HAP-1 (cell line): ENCODE measurements at places on chromosomes 12 and 14.

DNA sequence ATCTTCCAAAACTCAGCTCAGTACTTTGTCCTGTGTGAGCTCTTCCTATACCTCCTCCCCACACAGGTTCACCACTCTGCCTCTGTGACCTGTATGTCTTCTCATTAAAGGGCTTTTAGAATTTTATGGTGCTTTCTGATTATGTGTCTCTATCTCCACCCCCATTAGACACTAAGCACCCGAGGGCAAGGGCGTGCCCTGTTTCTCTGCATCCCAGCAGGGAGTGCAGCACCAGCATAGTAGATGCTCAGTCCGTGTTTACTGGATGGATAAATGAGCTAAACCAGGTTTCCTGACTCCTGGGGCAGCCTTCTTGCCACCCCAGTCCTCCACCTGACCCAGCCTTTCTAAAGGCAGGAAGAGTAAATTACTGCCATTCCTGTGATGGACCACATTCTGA lies 333.8 kb downstream of the CACNA1C start:
- DNase-seq: no peak

- peak; percentile 54 for DNase-seq
These were observed 735 bp upstream of the OTX2 start for GRCh38 chr14:56810836-56811592.

DNA sequence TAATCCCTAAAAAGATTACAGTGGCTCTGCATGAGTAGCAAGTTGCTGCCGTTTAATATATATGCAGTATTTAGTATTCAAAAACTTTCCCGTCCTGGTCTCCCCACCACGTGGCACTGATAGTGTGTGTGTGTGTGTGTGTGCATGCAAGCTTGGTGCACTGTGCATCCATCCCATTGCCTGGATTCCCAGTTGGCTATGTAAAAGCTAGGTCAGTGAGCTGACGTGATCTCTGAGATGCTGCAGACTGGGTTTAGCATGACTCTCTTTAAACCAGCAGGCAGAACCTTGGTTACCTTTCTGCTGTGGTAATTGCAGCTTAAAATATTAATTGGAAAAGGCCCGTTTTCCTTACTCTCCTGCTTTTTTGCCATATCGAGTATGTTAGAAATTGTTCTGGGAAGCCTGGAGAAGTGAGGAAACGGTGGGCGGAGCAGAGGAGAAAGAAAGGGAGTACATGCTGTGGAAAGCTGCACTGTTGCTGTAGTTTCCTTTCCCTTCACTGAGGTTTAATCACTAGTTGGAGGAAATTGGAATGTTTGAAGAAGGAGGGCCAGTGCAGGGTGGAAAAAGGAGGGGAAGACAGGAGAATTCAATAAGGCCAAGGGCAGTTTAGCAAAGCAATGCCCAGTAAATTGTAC lies 4.0 kb upstream of the CNTN1 start:
- DNase-seq: no peak

- no peak for DNase-seq
These were observed 673 bp upstream of the TTC9 start for GRCh38 chr14:70640938-70641547.

- no peak for DNase-seq
These were observed 59.0 kb downstream of the FAR2 start for GRCh38 chr12:29208060-29208459.

DNA sequence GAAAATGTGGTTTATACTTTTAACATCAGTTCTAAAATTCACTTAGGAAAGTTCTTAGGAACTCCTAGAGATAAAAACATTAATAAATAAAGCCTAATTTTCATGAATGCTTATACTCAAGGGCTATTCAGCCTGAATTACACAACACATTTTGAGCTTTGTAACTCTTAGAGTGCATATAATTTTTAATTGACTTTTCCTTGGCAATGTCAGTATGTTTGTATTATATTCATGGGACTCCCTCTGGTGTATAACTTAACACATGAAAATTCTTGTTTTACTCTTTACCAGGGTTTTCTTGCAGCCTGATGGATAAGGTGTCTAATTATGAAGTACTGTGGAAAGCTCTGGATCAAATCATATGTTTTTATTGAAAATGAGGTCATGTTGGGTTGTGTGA lies 150.6 kb upstream of the HMGA2 start:
- DNase-seq: no peak

- no peak for DNase-seq
These were observed 35.5 kb upstream of the LRIG3 start for GRCh38 chr12:58955849-58956248.

DNA sequence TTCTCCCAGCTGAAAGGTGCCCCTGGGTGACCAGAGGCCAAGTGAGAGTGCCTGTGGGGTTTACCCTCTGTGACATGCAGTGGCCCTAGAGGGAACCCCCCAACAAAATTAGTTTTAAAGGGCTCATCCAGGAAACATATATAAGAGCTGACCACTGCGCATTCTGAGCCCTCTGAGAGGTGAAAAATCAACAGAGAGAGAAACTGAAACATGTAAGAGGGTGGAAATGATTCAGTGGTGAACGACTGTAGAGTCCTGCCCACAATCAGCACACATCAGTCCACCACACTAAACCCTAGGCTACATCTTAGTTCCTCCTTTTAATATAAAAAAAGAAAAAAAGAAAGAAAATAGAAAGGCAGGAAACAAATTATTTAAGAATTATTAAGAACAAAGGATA lies 21.0 kb upstream of the ACSM4 start:
- no peak for DNase-seq

- DNase-seq: no peak
These were observed 31.0 kb upstream of the SLC38A1 start for GRCh38 chr12:46299851-46300250.

DNA sequence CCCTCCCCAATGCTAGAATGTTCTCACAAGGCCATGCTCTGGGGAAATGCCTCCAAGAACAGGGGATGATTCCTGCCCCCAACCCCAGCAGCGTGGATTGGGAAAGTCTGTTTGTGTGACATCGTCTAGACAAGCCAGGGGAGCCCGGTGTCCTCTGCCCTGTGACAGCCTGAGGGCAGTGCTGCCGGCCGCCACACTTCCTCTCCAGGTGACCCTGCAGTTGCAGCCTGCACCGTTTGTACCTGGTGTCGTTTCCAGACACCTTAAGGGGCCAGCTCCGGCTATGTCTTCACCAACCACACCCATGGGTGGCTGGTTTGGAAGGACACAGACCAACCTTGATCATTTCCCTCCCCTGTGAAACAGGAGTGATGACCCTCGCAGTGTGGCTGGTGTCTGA lies 372.6 kb downstream of the BCL11B start:
- no peak for DNase-seq

GRCh38 chr12:47328831-47329545 lies 249.2 kb upstream of the AMIGO2 start:
- DNase-seq: no peak

DNA sequence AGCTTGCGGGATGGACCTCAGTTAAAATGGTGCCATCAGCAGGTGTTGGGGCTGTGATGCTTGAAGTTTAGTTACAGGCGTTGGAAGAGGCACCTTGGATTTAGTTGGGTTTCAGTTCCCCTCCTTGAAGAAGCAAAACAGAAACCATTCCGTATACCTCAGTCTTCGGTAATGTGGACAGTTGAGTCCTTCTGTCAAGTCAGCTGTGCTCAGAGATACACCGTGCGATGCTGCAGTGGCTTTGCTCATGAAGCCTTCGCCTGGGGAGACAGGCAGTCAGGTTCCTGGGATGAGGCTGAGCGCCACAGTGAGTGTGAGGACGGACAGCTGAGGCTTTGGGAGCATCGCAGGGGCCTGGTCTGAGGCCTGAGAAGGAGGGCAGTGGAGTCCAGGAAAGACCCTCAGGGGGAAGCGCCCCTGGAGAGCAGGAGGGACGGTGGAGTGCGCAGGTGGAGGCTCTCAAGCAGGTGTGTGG lies 7.4 kb downstream of the RAN start:
- DNase-seq: no peak

DNA sequence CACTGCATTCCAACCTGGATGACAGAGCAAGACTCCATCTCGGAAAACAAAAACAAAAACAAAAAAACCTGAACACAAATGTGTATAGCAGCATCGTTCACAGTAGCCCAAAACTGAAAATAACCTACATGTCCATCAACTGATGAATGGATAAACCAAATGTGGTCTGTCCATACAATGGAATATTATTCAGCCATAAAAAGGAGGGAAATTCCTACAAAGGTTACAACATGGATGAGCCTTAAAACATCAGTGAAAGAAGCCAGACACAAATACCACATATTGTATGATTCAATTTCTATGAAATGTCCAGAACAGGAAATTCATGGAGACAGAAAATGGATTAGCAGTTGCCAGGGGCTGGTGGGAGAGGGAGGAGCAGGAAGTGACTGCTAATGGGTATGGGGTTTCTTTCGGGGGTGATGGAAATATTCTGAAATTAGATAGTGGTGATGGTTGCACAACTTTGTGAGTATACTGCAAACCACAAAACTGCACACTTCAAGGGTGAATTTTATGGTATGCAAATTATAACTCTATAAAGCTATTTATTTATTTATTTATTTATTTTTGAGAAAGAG lies 4.0 kb downstream of the MYL2 start:
- no peak for DNase-seq

DNA sequence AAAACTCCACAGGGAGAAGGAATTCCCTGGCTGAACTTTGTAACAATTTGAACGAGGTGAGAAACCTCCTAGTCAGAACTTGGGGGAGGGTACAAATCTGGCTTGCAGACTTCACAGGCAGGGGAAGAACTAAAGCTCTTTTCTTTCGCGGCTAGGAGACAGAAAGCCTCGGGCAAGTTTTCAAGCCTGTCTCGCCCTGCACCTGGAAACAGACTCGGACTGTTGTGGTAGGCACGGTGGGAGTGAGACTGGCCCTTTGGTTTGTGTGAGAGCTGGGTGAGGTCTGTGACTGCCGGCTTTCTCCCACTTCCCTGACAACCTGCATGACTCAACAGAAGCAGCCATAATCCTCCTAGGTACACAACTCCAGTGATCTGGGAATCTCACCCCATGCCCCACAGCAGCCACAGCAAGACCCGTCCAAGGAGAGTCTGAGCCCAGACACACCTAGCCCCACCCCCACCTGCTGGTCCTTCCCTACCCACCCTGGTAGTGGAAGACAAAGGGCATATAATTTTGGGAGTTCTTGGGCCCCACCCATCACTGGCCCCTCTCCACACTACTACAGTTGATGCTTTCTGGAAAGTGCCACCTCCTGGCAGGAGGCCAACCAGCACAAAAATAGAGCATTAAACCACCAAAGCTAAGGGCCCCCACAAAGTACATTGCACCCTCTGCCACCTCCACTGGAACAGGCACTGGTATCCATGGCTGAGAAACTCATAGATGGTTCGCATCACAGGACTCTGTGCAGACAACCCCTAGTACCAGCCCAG lies 102.7 kb upstream of the ST8SIA1 start:
- peak; percentile 12 for DNase-seq

GRCh38 chr12:108995370-108995992 lies 25.4 kb downstream of the SVOP start:
- no peak for DNase-seq

DNA sequence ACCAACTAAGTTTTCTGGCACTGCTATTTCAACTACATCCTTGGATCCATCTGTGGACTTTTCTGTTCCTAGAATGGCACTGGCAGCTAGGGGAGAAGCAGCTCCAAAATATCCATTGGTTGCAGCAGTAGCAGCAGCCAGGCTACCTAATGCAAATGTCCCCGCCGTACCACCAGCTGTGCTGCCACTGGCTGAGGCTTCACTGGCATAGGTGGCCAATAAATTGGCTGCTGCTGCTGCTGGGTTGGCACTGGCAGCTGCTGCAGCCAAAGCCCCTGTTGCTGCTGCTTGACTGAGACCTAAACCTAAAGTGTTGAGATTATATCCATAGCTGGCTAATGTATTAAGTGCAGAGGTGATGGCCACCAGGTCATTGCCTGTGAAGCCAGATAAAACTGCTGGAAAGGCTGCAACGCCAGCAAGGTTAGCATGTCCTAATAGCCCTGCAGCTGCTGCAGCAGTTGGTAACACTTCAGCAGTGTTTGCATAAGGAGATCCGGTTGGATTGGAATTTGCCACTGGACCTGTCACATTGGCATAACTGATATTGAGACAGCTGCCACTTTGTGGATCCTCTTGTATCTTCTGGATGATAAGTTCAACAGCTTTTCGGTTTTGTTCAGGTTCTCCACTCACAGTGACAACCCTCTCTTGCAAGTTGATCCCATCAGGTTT lies 149.5 kb downstream of the NOVA1 start:
- no peak for DNase-seq

DNA sequence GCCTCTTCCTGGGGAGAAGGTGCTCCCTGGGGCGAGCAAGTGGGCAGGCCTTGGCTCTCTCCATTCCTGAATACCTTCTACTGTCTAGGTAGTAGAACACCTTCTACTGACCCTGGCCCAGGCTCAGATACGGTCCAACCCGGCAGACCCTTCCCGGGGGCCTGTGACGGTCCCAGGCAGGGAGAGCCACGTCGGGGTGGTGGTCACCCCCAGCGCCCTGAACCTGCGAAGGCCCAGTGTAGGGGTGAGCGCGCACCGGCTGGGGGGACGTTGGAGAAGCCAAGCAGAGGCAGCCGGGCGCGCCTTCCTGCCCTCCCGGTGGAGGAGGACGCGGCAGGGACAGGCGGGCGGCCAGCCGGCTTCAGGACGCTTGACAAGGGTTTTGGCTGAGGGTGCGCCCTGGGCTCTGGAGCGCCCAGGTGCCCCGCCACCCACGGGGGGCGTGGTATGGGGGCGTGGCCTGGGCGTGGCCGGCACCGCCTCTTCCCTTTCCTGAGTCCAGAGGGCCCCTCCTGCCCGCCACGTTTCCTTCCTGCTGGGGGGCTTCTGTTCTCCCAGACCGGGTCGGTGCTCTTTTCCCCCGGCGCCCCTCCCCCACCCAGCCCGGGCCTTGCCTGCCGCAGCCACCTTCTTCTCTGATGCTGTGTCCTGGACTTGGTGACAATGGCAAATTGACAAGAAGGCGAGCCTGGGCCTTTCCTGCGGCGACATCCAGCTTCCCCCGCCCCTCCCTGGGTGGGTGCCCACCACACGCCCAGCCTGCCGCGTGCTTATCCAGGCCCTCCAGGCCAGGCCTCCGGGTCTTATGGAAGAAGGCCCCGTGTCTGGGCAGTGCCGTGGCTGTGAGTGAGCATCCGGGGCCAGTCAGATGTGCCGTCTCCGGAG lies 24.5 kb upstream of the PPP1R13B start:
- DNase-seq: no peak

DNA sequence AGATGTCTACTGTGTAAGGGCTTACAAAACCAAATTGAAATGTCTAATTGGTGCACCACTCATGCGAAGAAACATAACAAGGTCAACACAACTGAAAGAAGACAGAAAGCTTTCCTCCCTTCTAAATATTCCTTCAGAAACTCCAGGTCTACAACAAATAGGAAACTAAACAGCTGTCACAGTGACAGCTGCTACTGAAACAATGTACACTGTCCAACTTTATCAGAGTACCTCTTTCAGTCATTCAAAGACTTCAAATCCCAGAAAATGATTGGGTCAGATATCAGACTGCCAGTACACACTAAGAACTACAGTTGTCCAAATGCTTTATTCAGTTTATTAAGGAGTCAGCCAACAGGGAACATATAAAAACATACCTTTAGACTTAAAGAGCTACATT lies 35.2 kb downstream of the CEP128 start:
- DNase-seq: no peak

DNA sequence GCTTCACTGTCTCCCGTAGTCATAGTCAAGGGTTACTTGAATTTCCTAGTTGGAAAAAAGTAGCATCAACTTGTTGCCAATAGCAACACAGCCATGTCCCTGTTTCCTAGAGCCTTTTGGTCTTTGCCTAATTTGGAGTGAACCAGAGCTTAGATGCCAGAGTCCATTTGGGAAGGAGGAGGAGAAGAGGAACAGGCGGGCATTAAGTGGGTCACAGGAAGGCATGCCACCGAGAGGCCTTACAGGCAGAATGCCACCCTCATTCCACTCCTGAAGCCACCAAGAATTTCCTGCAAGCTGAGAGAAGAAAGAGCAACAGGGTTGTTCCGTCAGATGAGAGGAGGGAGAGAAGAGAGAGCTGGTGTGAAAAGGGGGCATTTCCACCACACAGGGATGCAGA lies 339.5 kb downstream of the DPF3 start:
- no peak for DNase-seq
